ENCODE measurements at places on chromosomes 6 and 20.

GRCh38 chr6:24284006-24284405 is 73.9 kb downstream of the DCDC2 start:
- DNase-seq = no peak

DNA sequence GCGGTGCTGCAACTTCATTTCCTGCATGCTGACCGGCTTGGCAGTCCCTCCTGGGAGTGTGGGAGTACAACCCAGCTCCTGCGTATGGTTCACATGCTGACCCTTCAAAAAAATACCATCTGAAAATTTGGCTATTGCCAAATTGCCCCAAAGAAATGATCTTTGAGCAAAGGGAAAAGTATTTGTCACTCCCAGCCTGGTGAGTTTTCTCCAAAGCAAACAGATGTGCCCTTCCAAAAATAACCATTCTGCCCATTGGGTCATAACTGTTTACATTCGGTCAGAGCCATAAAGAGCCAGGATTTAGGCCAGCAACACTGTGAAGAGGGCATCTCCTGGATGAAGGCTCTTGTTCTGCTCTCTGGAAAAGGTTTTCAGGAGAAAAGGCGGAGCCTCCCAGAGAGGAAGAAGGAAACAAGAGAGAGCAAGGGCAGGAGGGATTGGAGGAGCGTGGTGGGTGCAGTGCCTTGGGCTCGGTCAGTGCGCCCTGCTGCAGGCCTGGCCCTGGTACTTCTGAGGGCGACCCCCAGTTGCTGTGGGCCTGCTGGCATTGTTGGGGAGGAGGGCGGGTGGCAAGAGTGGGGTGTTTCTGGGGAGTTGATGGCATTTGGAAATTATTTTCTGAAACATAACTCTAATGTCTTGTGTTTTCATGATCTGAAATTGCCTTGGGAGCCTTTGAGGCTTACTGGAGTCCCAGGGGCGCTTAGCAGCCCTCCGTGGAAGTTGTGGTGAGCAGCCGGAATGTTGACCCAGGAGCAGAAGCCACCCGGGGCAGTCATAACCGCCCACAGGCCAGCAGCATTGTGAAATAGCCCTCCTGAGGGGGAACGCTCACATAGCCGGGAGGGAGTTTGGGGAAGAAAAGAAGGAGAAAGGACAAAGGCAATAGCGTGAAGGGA is 248.4 kb downstream of the MYLK4 start:
- DNase-seq = no peak

DNA sequence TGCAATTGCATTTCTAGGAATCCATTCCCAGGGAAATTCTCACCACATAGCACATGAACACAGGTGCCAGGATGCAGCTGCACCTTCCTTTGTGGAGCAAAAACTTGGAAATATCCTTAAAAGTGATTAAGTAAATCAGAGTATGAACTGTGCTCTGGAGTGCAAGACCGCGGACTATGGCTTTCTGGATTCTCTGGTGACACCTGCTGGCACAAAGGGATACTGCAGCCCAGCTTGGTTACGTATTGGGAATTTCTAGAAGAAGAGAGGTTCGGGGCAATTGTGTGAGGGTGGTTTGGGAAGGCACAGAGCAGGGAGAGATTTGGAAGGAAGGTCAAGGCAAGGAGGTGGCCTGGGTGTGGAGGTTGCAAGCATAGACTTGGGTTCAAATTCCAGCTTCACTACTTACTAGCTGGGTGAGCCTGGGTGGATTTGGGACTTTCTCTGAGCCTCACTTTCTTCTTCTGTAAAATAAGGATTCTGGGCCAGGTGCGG is 15.9 kb upstream of the PEDS1 start:
- peak; percentile 44 for DNase-seq

DNA sequence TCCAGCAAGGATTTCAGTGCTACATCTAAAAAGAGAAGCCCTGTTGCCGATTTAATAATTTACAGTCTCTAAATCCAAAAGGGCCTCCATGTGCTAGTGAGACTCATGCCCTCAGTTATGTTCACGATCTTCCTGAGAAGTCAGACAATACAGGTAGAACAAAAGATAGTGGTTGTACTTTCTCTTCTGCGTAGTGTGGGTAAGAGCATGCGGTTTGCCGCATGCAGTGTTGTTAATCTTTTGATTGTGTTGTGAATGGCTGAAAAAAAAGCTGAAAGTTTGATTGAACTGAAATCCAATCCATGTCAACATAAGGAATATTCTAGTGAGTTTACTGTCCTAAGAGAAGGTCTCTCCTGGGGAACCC is 74.8 kb upstream of the AGPAT4 start:
- no peak for DNase-seq

- DNase-seq = no peak
Observed at GRCh38 chr6:152775428-152775827, 24.8 kb downstream of the VIP start.

GRCh38 chr6:157089258-157089657 is 234.1 kb downstream of the TMEM242 start:
- DNase-seq = no peak
